ENCODE measurements at places on chromosomes 4 and X.

DNA sequence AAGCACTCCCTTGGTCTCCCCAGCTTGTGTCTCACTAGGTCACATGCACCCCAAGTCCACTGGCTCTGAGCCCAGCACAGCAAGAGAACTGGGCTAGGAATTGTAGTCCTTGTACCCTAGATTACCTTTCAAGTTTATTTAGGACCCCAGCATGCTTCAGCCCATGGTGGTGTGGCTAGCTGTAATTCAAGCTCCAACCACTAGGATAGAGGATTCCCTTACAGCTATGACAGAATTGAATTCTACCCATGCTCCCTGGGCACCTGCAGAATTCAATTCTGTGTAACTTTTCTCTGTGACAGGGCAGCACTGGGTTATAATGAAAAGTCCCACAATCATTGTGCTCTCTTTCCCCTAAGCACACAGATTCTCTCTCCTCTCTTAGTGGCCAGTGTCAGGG, 253.8 kb upstream of the DMD start:
- no peak for DNase-seq

GRCh38 chr4:61298178-61298740, 98.1 kb downstream of the ADGRL3 start:
- no peak for DNase-seq

GRCh38 chrX:41913476-41913875, 9.9 kb downstream of the CASK start:
- DNase-seq, result no peak

GRCh38 chr4:184768296-184768695, 34.4 kb upstream of the CENPU start:
- no peak for DNase-seq

DNA sequence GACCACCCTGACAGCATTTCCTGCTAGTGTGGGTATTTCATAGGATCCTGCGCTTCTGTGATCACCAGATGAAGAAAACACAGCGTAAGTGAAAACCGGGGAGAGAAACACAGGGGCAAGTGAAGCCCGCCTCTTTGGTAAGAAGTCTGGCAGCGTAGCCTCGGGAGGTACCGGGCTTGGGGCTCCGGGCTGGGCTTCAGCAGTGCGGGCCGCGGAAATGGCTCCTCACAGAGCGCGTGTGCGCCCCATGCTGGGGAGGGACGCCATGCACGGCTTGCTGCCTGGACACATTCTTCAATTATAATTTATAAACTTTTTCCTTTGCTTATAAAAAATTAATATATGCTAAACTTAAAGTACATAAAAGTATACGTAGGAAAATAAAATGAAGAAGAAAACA, 151.5 kb downstream of the AFAP1 start:
- no peak for DNase-seq

DNA sequence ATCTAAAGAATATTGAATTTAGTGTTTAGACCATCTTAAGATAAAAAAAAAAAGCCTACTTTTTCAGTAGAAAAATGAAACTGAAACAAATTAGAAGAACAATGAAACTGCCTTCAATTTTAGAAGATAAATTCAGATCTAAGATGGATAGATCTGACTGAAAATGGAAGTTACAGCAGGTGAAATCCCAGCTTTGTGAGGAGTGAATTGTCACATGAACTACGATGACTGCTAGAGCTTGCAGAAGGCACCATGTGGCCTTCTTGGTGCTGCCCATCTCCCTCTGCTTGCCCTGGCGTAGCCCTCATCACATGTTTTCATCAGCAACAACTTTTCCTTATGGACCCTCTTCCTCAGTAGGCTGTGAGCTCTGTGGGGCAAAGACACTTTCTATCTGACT, 51.4 kb upstream of the EMCN start:
- no peak for DNase-seq

DNA sequence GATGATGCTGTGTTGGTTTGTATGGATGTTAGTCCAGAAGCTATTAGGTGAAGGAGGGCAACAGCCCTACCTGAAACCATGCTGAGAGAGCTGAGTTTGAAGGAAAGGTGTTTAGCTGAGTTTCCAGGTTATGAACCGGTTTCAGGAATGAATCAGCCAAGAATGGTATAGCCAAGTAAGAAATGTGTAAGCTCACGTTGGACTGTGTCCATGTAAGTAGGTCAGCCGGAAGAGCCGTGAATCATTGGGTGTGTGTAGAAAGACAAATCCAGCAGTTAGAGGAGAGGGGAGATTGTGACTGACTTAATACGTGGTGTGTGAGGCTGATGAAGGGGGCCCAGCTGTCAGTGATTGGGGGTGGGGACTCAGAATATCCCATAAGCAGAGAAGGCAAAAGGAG, 77.2 kb upstream of the SPIN4 start:
- DNase-seq, result no peak

DNA sequence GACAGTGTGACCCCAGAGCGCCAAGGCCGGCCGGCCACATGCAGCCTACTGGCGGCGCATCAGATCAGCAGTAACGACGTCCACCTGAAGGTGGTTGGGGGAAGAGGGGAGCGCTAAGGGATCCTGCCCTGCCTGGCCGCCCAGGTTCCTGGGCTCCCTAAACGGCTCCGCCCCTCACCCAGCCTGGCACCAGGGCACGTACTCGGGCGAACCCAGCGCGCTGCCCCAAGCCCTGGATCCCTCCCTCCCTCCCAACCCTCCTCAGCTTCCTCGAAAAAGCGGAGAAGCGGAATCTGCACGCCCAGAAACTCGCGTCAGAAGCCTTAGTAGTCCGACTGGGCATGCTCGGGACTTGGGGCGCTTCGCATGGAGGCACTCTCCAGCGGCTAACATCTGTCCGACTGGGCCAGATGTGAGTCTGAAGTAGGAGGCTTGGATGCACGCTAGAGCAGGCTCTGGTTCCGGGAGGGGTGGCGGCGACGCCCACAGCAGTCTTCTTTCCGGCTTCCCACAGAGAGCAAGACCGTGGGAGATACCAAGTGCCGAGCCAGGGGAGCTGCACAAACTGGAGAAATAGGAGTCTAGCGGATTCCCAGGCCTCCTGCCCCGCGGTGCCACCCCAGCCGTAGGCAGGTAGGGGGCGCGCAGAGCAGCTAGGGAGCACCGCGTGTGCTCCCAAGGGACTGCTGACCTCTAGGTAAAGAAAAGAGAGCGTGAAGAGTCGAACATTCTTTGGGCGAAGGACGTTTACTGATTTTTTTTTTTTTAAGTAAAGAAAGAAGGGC, 114.3 kb upstream of the TEX13C start:
- DNase-seq, result no peak

DNA sequence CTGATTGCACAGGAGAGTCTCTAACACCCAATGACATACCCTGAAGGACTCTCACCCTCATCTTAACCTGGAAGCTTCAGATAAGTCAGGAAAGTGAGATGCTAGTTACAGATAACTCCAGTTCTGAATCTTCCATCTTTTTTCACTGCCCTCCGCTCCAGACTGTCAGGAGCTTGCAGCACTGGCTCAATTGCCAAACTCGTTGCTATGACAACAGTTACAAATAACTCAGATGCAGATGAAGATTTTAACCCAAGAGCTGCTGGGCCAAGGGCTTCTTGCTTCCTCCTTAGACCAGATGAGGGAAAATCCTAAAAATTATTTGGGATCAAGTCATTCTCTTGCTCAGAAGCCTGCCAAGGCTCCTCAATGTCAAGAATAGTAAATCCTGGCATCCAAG, 109.1 kb upstream of the HUWE1 start:
- no peak for DNase-seq

DNA sequence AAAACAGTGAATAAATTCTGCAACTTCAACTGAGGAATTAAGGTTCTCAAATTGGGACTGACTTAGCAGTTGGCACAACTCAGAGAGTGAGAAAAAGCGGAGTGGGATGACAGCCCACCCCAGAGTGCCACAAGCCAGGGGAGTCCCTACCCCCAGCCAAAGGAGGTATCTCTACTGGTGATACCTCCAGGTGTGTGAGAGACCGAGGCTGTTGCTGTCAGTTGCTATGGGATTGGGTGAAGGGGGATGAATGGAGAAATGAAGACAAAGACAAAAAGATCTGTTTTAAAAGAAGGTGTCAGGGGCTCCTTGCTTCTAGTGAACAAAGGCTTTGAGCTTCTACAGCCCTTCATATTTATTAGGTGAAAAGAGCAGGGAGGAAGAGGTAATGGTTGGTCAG, 71.4 kb upstream of the UGT2B10 start:
- DNase-seq, result no peak

DNA sequence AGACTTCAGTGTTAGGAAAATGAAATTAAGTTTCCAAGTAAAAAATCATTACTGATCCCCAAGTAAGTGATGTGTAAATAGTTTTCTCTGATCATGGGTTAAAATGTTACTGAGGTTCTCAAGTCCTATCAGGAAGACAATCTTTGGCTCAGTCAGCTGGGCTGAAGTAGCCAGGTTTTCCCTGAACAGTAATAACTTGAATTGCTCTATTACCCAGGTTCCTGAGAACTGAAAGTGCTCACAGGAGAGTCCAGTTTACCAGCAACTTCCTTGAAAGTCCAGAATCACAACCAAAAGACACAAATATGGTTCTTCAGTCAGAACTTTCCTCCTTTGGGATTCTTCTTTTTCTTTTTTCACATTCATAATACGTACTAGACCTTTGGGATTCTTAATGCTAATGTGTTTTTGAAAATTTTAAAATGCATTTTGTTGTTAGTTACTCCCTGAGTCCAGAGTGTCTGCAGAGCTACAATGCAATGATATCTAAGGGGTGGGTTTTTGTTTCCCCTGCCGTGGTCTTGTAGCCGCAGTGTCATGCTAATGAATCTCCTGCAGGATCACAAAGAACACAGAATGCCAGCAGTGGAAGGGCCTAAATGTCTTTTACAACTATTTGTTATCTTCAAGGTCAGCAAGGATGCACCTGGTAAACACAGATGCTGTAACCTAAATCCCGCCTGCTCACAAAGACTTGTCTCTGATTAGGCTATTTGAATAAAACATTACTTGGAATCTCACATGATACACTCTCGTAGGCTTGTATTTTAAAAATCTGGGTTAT, 439.8 kb upstream of the NR3C2 start:
- no peak for DNase-seq

- DNase-seq, result no peak
These were observed 40.4 kb upstream of the DDX53 start for GRCh38 chrX:22959204-22959920.

DNA sequence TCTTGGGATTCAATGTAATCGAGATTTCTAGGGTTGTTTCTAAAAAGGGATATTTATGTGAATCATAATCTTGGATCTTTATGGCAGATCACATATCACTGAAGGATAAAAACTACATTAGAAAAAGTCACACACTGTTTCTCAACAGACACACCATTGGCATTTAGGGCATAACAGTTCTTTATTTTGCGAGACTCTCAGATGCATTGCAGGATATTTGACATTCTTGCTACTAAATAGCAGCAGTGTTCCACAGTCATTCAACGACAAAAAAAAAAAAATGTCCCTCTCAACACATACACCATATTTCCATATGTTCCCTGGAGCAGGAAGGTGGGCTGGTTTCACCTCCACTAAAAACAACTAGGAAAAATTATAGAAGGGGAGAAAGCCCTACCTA, 243.4 kb upstream of the PCDH18 start:
- no peak for DNase-seq

GRCh38 chr4:55159851-55160250, 34.5 kb upstream of the KDR start:
- DNase-seq, result no peak
